Pulmonary artery endothelial cell (primary cell): ENCODE measurements at places on chromosomes 3 and 15.

GRCh38 chr15:63088533-63089245 lies 33.0 kb upstream of the LACTB start:
- no peak for DNase-seq

- DNase-seq = no peak
Measured at GRCh38 chr3:43018246-43018645, 39.1 kb downstream of the GASK1A start.

GRCh38 chr15:71755092-71755970 lies 55.0 kb upstream of the NR2E3 start:
- DNase-seq = no peak

DNA sequence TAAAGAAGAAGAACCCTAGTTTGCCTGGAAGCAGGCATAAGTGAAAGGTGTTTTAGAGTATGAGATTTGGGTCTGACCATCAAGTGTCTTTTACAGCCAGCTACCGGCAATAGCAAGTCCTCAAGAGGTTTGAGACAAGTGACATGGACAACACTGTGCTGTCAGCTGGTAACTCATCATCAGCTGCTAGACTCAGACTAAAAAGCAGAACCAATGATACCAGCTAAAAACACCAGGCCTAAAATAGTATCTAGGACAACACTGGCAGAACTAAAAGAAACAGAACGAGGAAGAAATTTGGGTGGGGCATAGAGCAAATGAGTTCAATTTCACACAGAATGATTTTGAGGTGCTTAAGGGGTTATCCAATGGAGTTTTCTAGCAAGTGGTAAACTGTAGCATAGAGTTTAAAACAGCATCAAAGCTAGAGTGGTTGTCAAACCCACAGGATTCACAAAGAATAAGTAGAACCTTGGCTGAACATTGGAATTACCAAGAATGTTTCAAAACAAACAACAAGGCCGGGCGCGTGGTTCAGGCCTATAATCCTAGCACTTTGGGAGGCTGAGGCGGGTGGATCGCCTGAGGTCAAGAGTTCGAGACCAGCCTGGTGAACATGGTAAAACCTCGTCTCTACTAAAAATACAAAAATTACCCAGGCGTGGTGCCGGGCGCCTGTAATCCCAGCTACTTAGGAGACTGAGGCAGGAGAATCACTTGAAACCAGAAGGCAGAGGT lies 3.9 kb downstream of the CIAO2A start:
- no peak for DNase-seq

GRCh38 chr3:191414732-191415131 lies 46.2 kb upstream of the PYDC2 start:
- DNase-seq = no peak

GRCh38 chr3:169054471-169054870 lies 609.0 kb downstream of the MECOM start:
- no peak for DNase-seq

DNA sequence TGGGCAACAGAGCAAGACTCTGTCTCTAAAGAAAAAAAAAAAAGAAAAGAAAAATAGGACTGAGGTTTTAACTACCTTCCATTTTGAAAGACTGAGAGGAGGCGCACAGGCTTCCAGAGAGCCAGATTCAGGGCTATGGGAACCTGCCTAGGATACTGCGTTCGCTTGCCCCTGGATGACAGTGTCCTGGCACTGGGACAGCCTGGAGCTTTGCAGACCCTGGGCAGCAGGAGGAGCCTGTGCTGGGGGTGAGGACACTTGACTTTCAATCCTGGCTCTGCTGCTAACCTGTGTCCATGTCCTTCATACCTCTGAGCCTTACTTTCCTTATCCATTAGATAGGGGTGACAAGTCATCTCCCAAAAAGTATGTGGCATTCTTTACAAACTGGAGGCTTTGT lies 31.2 kb downstream of the CD276 start:
- no peak for DNase-seq
